Muscle of arm (tissue), 14 donors: ENCODE measurements at places on chromosomes 2 and 18. TPM values are rescaled to one million over a fixed set of nuclear protein-coding genes. Genes with fewer than 3 reads are reported as not detected.

DNA sequence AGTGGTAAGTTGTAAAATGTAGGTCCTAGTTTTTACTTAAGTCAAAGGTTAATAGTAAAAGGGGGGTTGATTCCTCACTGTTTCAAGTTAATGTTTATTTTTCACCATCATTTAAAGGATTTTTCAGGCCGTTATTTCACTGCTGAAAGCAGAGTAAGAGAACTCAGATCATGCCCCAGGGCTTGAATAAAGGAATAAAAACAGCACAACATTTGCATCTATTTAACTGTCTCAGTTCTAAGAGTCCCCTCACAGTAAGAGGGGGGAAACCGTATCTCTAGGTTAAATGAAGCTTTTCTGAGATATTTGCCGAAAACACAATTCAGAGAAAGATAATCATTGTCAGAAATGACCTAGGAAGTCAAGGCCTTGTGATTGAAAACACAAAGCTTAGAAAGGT is 138.2 kb upstream of the KCTD1 start:
- no peak for DNase-seq

The EXOC6B gene
- 11.6 TPM for polyA plus RNA-seq

- no peak for DNase-seq
These were observed 142.3 kb downstream of the ABCA12 start for GRCh38 chr2:214995926-214996670.

The FSHR gene
- polyA plus RNA-seq = not detected

GRCh38 chr2:2503864-2504418 is 172.9 kb upstream of the MYT1L start:
- DNase-seq = no peak

GRCh38 chr18:12401881-12402280 is 5.8 kb upstream of the PRELID3A start:
- no peak for DNase-seq

DNA sequence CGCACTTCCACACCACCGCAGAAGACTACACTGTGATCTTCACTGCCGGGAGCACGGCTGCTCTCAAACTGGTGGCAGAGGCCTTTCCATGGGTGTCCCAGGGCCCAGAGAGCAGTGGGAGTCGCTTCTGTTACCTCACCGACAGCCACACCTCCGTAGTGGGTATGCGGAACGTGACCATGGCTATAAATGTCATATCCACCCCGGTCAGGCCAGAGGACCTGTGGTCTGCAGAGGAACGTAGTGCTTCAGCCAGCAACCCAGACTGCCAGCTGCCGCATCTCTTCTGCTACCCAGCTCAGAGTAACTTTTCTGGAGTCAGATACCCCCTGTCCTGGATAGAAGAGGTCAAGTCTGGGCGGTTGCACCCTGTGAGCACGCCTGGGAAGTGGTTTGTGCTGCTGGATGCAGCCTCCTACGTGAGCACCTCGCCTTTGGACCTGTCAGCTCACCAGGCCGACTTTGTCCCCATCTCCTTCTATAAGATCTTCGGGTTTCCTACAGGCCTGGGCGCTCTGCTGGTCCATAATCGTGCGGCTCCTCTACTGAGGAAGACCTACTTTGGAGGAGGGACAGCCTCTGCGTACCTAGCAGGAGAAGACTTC is 12.5 kb downstream of the MOCOS start:
- DNase-seq = no peak

The AOX1 gene
- 0.97 TPM for polyA plus RNA-seq

The UPP2 gene
- polyA plus RNA-seq = 0.08 TPM

DNA sequence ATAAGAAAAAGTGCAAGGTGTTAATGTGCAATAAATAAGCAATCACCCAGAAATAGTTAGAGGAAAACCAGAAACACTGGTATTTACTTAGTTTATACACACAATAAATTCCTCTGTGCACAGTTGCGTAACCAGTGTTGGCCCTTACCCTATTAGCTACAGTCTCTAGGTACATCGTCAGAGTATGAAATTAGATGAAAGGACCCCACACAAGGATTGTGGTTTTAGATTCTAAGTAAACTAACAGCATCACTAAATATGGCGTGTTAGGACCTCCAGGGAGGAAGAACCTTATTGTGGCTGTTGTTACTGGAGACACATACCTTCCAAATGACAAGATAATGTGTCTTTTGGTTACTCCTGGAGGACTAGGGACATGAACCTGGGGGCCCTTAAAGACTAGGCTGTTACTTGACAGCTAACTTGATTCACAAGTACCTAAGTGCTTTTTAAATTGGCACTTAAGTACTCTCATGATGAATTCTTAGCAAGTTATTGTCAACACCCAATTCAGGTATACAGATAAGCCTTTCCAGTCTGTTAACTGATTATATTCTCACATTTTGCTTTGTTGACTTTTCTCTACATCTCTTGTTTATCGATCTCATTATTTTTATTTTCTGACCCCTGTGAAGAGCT is 115.3 kb downstream of the FEZ2 start:
- DNase-seq = no peak

DNA sequence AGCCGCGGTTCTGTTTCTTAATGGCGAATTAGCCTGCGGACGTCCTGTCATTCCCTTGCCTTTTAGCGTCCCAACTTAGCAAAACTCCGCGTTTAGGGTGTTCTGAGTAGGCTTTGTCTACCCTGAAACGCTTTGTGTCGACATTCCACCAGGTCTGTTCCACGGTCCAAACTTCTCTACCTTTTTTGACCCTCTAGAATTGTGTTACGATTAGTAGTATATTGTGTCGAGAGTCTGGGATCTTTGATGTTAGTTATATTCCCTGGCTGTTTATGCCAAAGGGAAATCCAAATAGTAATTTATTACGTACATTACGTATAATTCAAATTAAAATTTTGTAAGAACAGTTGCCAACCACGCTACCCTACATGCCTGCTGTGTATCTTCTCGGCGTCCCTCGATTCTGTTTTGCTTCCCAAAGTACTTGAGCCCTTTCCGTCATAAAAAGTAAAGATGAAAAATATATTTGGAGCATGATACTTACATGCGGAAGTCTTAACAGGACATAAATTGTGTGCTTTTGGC is 495 bp upstream of the TTC32 start:
- no peak for DNase-seq

DNA sequence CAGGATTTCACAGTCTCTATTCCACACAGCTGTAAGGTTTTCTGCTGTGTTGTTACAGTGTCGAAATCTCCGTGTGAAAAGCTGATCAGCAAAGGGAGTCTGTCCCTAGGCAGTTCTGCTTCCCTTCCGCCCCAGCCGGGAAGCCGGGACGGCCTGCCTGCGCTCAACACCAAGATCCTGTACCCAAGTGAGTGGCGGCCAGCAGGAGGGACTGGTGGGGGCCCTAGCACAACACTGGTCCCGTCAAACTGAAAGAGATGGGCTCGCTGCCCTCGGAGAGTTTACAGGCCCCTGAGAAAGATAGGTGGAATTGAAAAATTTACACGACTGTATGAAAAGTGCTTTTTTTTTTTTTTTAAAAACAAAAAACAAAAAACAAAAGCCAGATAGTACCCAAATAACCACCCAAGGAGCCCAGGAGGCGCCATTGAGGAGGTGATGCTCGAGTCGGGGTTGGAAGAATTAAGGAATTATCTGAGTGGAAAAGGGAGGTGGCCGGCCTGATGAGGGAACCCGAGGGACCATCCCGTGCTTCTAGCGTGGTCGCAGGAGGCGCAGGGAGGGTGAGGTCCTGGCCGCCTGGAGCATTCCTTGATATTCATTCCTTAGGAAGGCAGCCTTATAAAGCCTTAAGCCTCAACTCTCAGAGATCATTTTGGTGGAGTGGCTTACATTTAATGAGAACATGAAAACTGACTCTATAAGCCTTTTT is 96.7 kb downstream of the DGKD start:
- no peak for DNase-seq
